ENCODE measurements at places on chromosomes 3 and 15.

DNA sequence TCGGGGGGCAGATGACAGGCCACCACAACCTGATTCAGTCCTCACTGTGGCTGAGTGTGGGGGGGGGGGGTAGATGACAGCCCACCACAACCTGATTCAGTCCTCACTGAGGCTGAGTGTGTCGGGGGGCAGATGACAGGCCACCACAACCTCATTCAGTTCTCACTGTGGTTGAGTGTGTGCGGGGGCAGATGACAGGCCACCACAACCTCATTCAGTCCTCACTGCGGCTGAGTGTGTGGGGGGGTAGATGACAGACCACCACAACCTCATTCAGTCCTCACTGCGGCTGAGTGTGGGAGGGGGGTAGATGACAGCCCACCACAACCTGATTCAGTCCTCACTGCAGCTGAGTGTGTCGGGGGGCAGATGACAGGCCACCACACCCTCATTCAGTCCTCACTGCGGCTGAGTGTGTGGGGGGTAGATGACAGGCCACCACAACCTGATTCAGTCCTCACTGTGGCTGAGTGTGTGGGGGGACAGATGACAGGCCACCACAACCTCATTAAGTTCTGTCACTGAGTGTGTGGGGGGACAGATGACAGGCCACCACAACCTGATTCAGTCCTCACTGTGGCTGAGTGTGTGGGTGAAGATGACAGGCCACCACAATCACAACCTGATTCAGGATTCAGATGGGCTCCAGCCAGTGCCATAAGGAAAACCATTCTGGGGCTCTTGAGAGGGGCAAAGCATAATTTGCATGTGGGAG lies 16.9 kb downstream of the ZNF717 start:
- DNase-seq, result no peak

- no peak for DNase-seq
These were observed 181.0 kb upstream of the RASGRP1 start for GRCh38 chr15:38745626-38746025.

GRCh38 chr3:52030714-52031310 lies 25.6 kb downstream of the DUSP7 start:
- no peak for DNase-seq

DNA sequence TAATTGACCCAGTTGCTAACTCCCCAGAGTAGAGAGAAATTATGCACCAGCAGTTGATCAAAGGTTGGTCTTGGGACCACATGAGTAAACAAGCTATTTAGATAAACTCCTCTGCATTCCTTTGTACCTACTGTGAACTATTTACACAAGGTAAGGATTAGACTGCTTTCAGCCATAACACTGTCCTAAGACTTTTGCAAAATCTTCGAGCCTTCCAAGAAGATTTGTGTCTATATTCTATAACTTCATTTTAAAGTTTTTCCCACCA lies 108.5 kb upstream of the UNC13C start:
- DNase-seq, result no peak

GRCh38 chr3:40387001-40387894 lies at the start of gene ENTPD3:
ENTPD3 (plus strand) TSS chr3:40387184; CDS start chr3:40388058, 874 bp downstream.
- DNase-seq, result no peak

GRCh38 chr15:89654301-89654761 lies 936 bp downstream of the KIF7 start:
- DNase-seq, result no peak

DNA sequence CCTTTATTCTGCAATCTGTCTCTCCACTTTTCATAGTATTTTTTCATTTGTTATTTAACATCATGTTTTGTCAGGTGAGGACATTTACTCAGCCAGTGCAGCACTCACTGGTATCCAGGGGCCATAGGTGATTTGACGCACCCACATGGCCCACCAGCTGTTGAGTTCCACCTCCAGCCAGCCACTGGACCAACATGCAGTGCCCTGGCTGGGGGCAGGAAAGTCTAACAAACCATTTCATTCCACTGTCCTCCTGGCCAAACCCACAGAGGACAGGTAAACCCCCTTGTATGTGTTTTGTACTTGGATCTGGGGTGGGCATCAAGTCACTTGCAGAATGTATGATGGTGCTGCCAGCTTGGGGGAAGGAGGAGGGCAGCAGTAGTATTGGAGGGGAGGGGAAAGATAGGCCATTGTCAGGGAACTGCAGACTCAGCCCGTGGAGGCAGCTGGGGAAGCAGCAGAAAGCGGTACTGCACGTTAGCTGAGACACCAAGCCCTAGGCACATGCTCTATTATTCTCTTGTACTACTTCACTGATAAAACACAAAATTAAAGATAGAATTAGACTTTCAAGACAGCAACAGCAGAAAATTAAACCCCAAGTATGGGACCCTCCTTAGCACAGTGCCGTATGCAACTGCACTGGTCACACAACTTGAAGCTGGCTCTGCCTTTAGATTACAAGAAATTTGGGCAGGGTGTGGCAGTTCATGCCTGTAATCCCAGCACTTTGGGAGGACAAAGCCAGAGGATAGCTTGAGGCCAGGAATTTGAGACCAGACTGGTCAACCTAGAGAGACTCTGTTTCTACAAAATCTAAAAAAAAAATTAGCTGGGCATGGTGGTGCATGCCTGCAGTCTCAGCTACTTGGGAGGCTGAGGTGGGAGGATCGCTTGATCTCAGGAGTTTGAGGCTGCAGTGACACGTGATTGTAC lies 15.4 kb upstream of the RPL24 start:
- no peak for DNase-seq

DNA sequence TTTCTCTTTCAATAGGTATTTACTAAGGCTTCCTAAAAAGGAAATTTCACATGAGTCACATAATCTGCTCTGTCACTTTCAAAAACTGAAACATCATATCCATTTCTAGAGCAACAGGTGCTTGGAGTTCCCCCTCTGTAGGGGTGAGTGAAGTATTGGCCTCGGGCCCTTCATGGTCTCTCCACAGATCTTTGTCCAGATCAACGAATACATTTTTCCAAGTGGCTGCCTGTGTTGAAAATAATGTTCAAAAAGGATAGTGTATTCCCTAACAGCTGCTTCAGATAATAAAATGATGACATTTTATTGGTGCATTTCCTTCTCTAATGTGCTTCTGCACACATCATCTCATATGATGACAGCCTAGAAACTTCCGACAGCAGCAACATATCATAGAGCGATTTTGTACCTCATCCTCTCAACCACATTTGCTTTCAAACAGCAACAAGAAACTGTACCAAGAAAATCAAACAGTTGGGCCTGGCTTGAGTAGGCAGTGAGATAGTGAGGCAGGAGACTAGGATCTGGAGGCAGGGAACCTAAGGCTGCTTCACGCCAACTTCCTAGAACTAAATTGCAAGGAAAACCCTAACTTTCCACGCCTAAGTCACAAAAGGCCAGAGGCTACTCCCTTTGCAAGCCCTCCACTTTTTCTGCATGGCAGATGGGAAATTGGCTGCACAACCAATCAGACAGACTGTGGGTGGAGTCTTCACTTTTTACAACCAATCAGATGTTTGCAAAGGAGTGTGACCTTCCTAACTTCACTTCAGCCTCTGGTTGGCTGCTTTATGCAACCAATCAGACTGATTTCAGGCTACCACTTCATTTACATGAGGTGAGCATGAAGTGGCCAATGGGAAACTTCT lies 340.2 kb downstream of the LRRC3B start:
- no peak for DNase-seq

DNA sequence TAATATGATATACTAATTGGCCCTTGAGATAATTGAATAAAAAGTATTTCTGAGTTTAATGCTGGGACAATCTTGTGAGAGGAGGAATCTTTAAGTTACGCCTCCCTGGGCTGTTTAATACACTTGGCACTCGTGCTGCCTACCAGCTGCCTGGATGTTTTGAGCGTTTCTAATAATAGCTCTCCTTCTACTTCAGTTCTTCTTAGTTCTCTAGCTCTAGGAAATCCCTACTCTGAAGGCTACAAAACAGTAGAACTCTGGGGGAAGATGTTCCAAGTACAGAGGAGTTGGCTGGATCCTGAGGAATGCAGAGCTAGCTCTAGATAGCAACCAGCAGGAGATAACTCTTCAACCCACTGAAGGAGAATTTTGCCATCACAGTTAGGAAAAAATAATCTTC lies 3.5 kb downstream of the NAALADL2 start:
- no peak for DNase-seq

- no peak for DNase-seq
These were observed 141.7 kb downstream of the OSBPL10 start for GRCh38 chr3:31839144-31839917.

DNA sequence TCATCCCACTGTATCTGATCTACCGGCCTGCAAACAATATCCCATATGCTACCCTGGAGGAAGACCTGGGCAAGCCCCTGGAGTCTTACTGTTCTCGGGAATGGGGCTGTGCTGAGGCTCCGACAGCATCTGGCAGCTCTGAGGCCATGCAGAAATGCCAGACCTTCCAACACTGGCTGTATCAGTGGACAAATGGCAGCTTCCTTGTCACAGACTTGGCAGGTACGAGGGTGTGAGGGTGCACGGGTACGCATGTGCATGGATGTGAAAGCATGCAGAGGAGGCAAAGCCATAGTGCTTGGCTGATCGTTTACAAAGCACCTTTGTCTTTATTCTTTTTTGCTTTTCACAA lies 20.0 kb upstream of the SLC28A1 start:
- no peak for DNase-seq

- no peak for DNase-seq
These were observed 749.6 kb upstream of the LMCD1 start for GRCh38 chr3:7752005-7752404.

- DNase-seq, result no peak
These were observed 231.8 kb downstream of the RBMS3 start for GRCh38 chr3:29512641-29513040.

GRCh38 chr3:487614-488013 lies 291.1 kb downstream of the CHL1 start:
- no peak for DNase-seq

DNA sequence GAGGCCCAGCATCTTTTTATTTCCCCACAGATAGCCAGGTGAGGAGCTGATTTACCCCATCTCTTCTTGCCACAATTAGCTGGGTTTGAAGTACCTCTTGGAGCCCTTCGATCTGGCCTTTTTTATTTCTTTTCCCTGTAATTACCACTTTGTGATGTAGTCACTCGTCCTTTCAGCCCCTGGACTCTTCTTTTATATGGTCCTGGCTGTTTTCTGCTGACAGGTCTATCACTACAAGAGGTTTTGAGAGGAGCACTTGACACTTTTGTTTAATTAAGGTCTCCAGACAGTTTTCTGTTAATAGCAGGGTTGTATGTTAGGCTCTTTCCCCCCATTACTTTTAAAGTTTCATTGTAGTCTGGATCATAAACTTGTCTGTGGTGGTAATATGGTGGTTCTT lies 11.8 kb downstream of the ATXN7 start:
- DNase-seq, result no peak

- no peak for DNase-seq
These were observed 180.5 kb upstream of the FEZF2 start for GRCh38 chr3:62553811-62554210.

DNA sequence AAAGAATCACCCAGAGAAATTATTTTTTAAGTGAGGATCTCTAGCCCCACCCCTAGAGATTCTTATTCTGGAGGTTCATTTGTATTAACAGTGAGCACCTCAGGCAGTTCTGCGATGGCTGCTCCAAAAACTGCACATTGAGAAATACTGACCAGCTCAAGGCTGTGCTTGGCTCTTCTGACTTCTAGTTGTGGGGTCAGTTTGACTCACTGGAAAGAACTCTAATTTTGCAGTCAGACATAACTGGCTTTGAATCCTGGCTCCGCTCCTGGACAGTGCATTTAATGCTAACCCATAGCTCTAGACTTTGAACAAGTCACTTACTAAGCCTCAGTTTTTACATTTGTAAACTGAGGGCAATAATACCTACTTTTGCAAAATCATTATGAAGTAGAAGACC lies 123.6 kb upstream of the SKOR1 start:
- no peak for DNase-seq

- DNase-seq, result no peak
These were observed 37.0 kb upstream of the TMC3 start for GRCh38 chr15:81411051-81411450.
